ENCODE measurements at places on chromosomes 4 and X.
A peak's percentile ranks its signal among the peaks of the same experiment; 100 is the strongest.

- peak; percentile 60 for DNase-seq
These were observed 556.3 kb downstream of the PPARGC1A start for GRCh38 chr4:23333556-23333945.

DNA sequence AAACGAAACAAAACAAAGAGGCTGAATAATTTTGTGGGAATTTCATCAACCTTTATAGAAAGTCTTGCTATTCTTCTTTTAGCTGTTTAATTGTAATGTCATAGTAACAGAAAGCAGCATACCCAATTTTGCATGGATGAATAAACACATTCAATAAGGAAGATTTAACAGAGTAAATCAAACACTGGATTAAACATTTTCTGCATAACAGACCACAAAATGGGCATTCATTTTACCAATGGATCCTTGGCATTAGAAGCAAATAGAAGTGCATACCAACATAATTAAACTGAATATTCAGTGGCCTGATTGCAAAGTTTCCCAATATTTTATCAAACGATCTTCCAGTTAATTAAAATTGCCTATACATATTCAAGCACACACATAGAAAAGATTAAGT lies 4.4 kb upstream of the CHM start:
- no peak for DNase-seq

- peak; percentile 46 for DNase-seq
These were observed 70.3 kb downstream of the PPEF2 start for GRCh38 chr4:75831856-75832405.

GRCh38 chr4:95360906-95361695 lies 187.7 kb downstream of the UNC5C start:
- DNase-seq = no peak

DNA sequence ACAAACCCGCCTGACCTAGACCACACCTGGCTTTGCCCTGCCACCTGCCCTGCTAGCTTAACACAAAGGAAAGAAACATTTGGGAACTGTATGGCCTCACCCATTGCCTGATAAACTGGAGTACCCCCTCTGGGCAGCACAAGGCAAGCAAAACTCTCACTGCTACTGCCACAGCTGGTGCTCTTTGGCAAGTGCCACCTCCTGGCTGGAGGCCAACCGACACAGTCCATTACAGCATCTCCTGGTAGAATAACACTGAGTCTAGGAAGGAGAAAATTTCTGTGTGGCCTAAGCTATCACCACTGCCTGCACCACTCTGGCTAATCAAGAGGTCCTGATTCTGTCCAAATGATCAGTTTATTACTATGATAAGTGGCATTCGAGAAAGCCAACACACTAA lies 18.9 kb upstream of the SPANXN3 start:
- no peak for DNase-seq

DNA sequence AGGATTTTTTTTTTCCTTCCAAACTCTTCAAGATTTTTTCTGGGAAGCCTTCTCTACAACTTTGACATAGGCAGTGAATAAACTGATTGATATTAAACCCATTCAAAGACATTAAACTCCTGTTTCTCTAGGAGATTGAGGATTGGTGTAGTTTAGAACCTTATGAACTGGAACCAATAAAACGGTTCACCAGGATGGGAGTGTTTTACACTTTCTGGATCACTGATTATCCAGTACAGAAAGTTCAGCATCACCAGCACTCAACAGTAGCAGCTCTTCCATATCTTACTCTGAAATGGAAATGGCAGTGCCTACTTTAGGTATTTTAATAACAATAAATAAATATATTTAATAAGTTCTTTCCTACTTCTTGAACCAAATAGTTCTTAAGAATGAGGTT lies 76.7 kb downstream of the BMPR1B start:
- no peak for DNase-seq
